Dorsolateral prefrontal cortex (tissue), 122 donors: ENCODE measurements at places on chromosomes 16 and 17.

DNA sequence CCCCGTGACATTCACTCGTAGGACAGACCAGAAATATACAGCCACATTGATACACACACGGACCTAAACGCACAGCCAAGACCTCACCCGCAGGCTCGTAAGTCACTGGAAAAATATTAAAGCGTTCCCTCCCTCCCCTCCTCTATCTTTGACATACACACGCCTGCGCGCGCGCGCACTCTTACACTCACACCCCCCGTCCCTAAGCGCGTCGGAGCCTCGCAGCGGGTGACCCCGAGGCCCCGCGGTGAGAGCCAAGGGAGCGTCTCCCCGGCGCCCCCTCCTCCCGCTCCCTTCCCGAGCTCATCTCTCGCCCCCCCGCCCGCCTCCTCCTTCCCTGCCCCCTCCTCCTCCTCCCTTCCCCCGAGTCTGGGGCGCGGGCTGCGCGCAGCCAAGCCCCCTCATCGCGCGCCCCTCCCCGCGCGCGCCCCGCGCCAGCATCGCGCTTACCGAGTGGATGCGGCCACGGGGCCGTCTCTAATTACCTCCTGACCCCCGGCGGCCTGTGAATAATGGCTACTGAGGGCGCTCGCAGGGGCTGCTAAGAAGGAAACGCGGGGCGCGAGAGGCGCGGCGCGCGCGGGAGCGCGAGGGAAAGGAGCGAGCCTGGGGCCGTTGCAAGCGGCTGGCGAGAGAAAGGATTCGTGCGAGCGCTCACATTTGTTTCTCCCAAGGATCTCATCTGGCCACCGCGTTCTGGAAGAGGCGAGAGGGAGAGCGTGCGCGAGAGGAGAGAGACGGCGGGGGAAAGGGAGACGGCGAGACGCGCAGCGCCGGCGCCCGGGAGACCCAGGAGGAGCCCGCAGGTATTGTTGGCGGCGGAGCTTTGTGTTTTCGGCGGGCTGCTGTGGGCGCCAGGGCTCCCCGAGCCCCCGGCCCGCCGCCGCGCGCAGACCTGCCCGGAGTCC is 42.4 kb downstream of the RAI1 start:
- DNase-seq: peak; percentile 55

DNA sequence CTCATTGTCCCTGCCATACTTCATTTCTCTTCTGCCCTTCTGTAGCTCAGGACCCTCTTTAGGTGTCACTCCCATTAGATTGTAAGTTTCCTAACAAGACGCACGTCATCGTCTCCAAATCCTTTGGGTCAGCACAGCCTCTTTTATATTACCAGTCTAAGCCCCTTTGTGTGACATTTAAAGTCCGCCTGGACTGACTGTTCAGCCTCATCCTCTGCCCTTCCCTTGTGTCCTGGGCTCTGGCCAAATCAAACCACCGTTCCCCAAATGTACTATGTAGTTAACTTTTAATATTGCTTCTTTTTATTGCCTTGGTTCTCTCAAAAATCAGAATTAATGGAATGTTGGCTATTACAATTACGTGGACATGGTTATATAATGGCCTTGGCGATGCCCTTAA is 38.2 kb downstream of the PITPNC1 start:
- DNase-seq: no peak

DNA sequence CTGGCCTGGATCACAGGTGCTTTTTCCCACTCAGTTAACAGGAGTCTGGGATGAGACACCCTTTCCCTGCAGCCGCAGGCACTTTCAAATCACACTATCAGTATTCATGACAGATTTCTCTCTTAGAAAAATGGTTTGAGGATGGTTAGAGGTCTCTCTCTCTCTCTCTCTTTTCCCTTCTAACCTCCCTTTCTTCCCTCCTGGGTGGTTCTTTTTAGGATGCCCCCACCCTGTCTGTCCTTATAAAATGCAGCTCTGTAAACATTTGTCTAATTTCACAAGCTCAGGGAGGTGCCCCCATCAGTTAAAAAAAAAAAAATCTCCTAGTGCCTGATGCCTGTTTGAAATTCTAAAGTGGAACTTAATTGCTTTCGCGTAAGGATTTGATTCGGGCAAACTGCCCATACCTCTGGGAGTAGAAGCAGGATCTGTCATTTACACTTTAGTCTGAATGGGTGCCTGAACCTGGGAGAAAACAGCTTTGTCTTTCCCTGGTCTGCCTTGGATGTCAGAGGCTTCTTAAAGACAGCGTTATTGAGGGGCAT is 158.8 kb downstream of the CCDC182 start:
- no peak for DNase-seq

GRCh38 chr17:1592751-1593629 is 30.4 kb upstream of the PITPNA start:
- no peak for DNase-seq

GRCh38 chr16:68469796-68470460 is 21.6 kb upstream of the SMPD3 start:
- DNase-seq: no peak

DNA sequence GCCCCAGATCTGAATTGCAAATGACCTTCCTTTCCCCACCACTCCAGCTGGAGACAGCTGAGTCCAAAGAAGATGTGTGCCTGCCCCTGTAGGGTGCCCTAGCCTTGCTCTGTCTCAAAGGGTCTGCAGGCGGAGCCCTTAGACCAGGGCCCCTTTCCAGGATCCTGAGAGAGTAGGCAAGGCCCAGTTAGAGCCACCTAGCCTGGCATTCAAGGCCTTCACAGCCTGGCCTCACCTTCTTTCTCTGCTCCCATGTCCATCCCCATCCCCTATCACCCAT is 66.6 kb upstream of the LHX1 start:
- DNase-seq: no peak

GRCh38 chr17:49997773-49998703 is 3.0 kb upstream of the DLX3 start:
- DNase-seq: peak; percentile 61

DNA sequence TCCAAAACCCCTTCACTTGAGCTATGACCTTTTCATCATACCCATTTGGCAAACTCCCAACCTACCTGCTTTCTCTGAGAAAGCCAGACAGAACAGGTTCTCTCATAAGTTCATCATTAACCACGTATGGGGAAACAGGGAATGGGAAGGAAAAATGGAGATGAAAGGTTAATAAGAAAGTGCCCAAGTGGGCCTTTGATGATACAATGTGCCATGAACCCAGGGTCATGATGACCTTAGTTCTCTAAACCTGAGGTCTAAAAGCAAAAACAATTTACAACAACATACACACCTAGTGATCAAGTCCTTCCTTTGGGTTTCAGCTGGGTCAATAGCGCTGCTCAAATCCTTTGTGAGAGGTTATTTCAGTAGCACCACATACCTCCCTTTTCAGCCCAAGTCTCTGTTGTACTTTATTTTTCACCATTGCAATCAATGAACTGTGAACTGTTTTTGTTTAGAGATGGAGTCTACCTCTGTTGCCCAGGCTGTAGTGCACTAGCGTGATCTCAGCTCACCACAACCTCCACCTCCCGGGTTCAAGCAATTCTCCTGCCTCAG is 14.5 kb upstream of the RANGRF start:
- DNase-seq: no peak

DNA sequence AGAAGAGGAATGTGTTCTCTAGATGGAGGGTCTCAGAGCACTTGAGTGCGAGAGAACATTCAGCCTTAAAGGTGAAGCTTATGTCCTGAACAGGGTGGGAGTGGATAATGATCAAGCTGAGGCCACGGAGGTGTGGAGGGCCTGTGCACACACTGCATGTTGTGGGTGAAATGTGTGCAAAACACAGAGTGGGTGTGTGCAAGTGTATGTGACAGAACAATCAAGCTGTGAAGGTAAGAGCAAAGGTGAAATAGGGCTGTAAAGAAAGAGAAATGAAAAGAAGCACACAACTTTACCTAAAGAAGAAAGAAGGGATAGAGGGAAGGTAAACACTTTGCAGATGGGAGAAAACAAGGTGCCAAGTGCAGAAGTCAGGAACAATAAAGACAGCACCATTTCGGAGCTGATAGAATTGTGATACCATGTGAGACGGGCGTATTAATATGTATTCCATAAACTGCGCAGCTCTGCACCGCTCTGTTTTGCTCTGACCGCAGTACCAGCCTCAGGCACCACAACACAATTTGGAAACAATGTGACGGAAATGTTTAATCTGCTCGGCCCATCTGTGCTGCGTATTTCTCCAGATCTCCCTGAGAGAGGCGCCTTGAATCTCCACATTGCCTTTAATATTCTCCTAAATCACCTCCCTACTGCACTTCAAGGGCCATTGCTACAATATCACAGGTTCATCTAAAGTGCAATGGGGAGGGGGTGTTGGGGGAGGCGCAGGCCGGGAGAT is 40.6 kb downstream of the SNX11 start:
- no peak for DNase-seq

GRCh38 chr17:49925921-49926320 is 43.1 kb upstream of the DLX4 start:
- DNase-seq: no peak

DNA sequence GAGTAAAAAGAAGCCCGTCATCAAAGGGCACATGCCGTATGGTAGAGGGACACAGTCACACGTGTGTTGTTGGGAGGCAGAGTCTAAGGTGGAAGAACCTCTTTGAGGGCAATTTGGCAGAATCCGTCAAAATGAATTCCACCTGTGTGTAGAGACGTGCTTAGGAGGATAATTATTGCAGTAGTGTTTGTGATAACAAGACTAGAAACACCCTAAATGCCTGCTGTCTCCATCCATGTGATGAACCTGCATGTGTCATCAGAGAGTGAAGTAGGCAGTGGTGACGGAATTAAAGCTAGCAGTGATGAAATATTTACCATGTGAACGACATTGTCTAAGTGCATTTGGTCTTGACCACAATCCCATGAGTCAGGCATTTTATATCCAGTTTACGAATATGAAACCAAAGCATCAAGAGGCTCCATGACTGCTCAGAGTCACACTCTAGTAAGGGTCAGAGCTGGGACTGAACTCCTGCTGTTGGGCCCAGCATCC is 61.3 kb upstream of the ADORA2B start:
- no peak for DNase-seq

DNA sequence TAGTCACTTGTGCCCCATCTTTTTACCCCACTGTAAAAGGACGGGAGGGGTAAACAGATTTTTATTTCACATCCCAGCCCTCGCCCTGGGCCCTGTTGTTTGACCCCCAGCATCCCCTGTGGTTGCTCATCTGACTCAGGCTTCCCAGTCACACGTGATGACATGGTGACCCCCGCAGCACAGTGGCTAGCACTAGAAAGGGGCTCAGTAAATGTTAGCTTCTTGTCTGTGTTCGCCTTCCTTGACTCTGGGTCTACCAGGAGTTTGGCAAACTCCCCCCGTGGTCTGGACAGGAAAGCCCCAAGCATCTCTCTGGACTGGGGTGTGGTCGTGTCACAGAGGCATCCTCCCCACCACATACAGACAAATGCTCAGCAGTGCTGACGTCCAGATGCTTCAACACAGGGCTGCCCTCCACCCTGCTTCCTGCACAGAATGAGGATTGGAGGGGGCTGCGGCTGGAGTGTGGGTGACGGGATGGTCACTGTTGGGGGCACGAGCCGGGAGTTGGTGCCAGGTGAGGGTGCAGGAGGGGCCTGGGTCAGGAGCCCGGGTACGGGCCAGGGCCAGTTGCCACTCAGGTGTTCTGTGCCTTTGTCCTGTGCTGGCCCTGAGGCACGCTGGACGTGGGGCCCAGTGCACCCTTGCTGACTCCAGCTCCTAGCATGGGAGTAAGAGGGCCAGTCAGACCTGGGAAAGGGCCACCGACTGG is 69.1 kb downstream of the METRNL start:
- DNase-seq: no peak

DNA sequence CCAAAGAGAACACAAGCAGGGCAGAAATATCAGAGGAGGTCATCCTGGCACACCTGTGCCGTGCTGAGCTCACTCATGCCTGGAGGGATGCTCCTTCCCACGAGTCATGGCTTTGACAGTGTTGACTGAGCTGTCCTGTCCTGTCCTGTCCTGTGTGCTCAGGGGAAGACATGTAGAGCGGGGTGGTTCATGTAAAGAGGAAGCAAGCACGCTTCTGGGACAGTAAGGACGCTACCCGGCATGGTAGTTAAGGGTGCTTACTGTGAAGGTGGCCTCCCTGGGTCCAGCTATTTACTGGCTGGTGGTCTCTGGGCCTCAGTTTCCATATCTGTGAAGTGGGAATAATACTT is 398 bp downstream of the LGALS9 start:
- DNase-seq: no peak

- no peak for DNase-seq
Observed at GRCh38 chr17:19390951-19391350, 4.0 kb upstream of the MFAP4 start.

- DNase-seq: peak; percentile 51
Observed at GRCh38 chr16:20851601-20852000, 45.3 kb downstream of the REXO5 start.

GRCh38 chr16:8892101-8892575 is 10.0 kb downstream of the LITAFD start:
- DNase-seq: no peak

DNA sequence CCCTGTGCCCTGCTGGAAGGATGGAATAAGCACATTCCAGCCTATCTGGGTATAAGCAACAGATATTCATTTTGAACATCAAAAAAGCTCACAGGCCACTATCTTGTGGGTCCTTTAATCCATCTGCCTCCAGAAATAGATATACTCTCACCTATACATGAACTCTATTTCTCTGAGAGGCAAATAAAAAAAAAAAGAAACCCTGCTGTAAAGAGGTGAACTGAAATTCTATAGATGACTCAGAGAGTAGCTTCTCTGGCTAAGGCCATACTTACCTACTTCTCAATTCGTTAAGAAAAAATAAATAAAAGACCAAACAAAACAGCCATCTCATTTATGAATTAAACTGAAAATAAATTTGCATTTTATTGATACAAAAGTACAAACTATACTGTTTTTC is 86.3 kb downstream of the DYNLRB2 start:
- DNase-seq: no peak

- no peak for DNase-seq
Observed at GRCh38 chr16:76565542-76565941, 288.3 kb downstream of the CNTNAP4 start.

DNA sequence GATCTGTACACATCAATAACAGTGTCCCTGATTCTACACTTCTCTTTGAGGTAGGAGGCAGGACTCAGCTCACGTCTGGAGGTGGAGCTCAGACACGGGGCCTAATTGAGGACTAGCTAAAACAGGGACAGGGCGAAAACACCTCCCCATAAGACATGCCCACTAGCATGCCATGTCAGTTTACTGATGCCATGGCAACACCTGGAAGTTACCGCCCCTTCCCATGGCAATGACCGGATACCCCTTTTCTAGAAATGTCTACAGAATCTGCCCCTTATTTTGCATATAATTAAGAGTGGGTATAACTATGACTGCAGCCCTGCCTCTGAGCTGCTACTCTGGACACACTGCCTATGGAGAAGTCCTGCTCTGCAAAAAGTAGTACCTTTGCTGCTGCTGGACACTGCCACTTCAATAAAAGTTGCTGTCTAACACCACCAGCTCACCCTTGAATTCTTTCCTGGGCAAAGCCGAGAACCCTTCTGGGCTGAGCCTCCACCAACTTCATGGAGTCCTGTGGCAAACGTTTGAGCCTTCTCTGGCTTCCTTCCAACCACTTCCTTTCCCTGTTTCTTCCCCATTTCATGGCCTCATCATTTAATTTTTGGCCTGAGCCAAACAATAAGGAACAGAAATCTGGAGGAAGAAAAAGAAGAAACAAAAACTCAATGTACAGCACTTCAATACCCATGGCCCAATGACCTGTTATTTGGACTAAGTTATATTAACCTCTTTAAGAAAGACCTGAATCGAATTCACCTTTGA is 21.0 kb downstream of the PHB1 start:
- no peak for DNase-seq
